ENCODE measurements at places on chromosomes 5 and 9.

DNA sequence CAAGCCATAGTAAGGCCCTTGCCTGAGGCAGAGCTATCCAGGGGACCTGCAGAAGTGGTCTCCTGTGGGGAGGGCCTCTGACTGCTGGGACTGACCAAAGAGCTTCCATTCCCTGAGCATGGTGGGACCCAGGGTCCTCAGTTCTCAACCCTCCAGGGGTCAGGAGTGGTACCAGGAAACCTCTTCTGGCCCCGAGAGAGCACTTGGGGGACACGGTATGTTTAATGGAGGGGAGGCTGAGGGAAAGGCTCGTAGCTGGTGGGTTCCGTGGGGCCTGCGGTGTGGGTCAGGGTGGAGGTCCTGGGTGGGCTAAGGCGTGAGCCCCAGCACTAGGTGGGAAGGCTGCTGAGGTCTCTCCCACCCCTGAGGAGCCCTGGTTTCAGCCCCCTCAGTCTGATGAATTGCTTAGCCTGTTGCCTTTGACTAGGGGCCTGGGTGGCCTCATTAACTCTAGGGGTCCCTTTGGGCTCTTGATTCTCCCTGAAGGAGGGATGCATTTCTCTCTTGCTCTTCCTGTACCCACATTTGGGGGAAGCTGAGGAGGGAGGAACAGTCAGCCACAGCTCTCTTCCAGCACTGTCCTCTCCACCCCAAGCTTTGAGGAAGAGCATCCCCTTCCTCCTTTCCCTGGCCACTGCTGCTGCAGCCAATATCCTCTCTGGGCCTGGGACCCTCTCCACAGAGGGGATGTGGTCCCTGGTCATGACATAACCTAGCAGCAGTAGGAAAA, 34.0 kb downstream of the CSF1R start:
- no peak for DNase-seq

GRCh38 chr9:133569121-133569785, 34.7 kb downstream of the ADAMTSL2 start:
- DNase-seq: no peak

DNA sequence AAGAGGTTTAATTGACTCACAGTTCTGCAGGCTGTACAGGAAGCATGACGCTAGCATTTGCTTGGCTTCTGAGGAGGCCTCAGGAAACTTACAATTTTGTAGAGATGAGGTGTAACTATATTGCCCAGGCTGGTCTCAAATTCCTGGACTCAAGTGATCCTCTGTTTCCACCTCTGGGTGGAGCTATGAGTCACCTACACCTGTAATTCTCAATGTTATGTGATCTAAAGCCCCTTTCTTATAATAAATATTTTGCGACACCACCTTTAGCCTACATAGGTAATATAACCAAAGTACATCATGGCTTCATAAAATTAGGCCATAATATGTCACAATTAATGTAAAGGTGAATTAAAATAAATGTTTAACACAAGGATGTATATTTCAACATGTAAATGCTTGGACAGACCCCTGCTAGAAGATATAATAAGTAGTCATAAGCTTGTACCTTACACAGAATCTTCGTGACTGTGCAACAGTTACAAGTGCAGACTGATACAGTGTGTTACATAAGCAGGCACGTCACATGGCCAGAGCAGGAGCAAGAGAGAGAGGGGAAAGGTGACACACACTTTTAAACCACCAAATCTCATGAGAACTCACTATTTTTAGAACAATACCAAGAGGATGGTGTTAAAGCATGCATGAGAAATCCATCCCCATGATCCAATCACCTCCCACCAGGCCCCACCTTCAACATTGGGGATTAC, 29.8 kb upstream of the SPINK4 start:
- no peak for DNase-seq

- DNase-seq: peak; percentile 86
These were observed 31.2 kb downstream of the FGF18 start for GRCh38 chr5:171450423-171451331.

DNA sequence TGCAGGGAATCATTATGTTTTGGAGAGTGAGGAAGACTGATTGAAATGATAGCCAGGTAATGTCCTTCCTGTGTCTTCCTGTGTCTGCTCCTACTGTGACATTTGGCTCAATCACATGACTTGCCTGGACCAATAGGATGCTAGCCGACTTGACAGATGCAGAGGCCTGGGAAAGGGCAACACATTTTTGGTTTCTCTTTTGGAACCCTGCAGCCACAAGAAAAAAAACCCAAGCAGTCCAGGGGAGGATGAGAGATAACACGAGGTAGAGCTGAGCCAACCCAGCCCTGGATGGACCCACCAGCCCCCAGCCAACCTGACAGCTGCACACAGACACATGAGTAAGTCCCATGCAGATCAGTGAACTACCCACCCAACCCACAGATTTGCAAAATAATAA, 256.1 kb upstream of the SMARCA2 start:
- no peak for DNase-seq

DNA sequence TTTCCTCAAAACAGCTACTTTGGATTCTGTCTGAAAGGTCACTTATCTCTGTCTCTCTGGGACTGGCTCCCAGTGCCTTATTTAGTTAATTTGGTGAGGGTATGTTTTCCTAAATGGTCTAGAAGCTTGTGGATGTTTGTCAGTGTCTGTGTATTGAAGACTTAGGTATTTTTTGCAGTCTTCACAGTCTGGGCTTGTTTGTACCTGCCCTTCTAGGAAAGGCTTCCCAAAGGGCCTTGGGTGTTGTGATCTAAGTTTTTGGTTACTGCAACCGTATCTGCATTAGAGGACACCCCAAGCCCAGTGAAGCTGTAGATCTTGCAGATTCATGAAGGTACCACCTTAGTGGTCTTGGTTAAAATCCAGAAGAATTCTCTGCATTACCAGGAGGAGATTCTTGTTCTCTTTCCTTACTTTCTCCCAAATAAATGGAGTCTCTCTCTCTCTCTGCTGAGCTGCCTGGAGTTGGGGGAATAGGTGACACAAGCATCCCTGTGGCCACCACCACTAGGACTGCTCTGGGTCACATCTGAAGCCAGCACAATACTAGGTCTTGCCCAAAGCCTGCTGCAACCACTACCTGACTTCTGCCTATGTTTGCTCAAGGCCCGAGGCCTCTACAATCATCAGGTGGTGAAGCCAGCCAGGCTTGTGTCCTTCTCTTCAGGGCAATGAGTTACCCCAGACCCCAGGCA, 17.8 kb upstream of the CCNB1 start:
- DNase-seq: no peak

GRCh38 chr9:28539434-28540070, 966.3 kb upstream of the C9orf72 start:
- DNase-seq: no peak

GRCh38 chr5:108143581-108143980, 238.3 kb downstream of the FBXL17 start:
- peak; percentile 42 for DNase-seq

- no peak for DNase-seq
These were observed 92.6 kb upstream of the GAS1 start for GRCh38 chr9:87039809-87040392.

DNA sequence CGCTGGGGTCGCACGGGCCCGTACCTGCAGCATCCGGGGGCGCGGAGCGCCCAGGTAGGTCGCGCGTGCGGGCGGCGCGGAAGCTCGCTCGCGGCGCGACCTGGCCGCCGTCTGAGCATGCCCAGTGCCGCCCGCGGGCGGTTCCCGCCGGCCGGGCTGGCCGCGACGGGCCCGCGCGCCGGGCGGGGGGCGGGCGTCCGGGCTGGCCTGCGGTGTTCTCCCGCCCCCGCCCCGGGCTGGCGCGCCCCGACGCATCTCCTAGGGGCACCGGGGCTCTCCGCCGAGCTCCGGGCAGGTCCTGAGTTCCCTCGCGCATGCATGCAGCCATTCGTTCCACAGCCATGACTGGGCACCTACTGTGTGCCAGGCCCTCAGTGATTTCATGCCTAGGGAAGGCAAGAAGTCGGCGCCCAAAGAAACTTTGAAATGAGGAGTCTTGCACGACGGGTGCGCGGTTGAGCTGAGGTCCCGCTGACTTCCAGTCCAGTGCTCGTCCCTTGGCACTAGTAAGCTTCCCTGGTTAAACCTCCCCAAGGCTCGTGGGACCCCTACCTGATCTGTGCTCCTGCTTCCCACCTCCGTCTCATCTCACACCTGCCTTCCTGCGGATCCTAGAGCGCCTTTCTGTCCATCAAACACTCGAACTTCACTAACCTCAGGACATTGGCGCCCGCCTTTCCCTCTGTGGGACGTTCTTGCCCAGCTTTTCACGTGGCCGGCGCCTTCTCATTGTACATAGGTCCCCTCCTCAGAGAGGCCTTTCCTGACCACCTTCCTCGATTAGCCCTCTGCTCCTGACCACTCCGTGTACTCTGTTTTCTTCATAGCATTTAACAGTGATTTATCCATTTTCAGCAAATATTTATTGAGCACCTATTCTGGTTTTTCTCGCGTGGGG, at the start of gene PTPN3:
Gene PTPN3 (minus strand): TSS at position 113 of the 898 bp plus-strand sequence. CDS start 34,873 bp downstream, outside the sequence.
- DNase-seq: no peak
